Caco-2 (cell line): ENCODE measurements at places on chromosomes 4 and X. TPM values are rescaled to one million over a fixed set of nuclear protein-coding genes. Genes with fewer than 3 reads are reported as not detected.

ALAS2 gene
- not detected in 2 replicates for total RNA-seq

GPR34 gene
- not detected in 2 replicates for total RNA-seq

SSX2B gene
- not detected in 2 replicates for total RNA-seq

ADH1C gene
- 0.23 and 0.63 TPM in 2 replicates for total RNA-seq

PF4V1 gene
- not detected in 2 replicates for total RNA-seq

IL15 gene
- total RNA-seq = 0.37 TPM in 1 of 2 replicates, not detected in the other

FRMPD3 gene
- total RNA-seq = 0.05 TPM in 1 of 2 replicates, not detected in the other

SPARCL1 gene
- 0.18 TPM in 1 of 2 replicates, not detected in the other for total RNA-seq

PCSK1N gene
- 19.5 and 24.1 TPM in 2 replicates for total RNA-seq
